ENCODE measurements at places on chromosomes 3 and 15.

- DNase-seq: no peak
Measured at GRCh38 chr3:106036696-106037095, 167.9 kb upstream of the CBLB start.

DNA sequence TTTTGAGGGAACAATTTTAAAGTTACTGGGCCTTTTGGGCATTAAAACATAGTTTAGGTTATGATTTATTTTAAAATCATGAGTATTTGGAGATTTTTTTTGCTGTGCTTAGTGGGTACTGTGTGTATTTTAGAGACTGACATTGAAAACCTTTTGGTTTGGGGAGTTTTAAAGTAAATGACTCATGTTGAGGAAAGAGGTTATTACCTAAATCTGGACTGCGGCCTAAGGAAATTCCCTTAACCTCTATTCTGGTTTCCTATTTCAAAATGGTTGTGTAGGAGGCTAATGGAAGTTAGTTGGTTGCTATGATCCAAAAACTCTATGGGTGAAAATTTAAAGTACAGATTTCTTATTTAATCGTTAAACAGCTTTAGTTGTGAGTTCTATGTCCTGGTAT is 57.3 kb upstream of the DPH6 start:
- no peak for DNase-seq

DNA sequence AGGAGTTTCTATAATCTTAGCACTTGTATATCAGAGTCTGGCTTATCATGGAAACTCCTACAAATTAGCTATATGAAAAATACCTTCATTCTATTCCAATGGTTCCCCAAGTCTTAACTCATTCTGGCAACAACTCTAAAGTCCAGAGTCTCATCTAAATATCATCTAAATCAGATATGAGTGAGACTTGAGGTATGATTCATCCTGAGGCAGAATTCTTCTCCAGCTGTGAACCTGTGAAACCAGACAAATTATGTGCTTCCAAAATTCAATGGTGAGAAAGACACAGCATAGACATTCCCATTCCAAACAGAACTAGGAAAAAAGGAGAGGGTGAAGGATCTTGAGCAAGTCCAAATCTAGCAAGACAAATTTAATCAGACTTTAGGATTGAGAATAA is 138.8 kb downstream of the THRB start:
- no peak for DNase-seq

DNA sequence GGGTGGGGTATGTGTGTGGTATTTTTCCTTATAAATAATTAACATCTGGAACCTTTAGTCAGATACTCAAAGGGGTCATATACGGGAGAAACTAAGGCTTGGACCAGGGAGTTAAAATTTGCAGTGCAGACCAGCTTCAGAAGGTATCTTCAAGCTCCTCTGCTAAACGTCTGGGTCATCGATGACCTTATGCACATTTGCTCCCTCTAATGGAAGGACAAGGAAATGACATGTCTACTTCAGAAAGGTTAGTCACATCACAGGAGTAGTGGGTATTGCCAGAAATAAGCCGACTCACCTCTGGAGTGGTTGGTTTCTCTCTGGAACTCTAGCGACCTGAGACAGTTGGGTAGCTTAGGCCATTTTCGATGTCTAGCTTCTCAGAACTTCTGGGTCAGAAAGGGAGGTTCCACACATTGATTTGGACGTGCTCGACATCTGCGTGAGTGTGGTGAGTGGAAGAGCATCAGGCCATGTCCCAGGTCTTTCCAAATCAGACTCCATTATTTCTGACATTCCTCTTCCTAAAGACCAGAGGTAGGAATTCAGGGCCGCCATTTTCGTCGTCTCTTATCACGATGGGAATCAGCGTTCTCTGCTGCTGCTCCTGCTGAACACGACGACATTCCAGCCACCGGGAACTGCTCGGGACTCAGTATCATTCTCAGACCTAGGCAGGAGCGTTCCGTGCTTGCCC is 31.8 kb upstream of the RASA2 start:
- peak; percentile 52 for DNase-seq

DNA sequence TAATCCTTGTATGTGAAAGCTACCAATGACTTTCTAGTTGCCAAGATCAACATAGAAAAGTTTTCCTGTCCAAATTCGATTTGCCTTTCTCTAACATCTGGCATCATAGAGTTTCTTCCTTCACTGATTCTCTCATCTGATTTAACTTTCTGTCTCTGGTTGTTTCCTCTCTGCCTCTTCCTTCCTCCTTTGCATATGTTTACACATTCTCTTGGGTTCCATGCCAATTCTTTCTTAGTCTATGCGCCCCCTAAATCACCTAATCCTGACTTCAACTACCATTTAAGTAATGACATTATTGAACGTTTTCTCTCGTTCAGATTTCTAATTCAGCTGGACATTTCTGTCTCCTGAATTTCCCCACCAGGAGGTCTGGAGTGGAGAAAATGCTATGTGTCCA is 561.9 kb upstream of the TGFBR2 start:
- no peak for DNase-seq

DNA sequence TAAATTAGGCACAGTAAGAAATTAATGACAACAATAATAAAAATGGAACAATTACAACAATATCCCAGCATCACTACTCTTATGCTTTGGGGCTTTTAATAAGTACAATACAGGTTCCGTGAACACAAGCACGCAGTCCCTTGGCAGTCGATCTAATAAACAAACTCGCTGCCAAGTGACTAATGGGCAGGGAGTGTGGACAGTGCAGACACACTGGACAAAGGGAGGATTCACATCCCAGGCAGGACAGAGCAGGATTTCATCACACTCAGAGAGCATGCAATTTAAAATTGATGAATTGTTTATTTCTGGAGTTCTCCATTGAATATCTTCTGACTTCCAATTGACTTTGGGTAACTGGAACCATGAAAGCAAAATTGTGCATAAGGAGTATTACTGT is 524.1 kb upstream of the CFAP20DC start:
- no peak for DNase-seq

GRCh38 chr15:40543082-40543481 is 21.8 kb downstream of the CCDC32 start:
- DNase-seq: no peak

- DNase-seq: no peak
Measured at GRCh38 chr3:147157631-147158030, 248.7 kb downstream of the ZIC4 start.

- DNase-seq: no peak
Measured at GRCh38 chr3:42101048-42101447, 9.9 kb downstream of the TRAK1 start.

DNA sequence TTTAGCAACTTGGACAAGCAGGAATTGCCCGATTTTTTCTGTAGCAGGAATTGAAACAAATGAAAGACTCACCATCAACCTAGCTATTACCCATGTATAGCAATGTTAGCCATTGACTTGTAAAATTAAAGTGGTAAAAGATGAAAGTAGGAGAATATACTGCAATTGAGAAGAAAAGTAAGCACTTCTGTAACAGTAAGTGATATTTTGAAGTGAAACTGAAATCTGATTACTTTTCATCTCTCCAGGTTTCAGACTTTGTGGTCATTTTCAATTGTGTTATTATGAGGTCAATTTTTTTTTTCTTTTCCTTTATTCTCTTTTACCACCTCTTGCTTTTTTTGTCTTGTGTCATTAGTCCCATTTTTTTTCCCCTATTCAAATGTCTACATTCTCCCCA is 1078.2 kb downstream of the ZPLD1 start:
- DNase-seq: no peak

DNA sequence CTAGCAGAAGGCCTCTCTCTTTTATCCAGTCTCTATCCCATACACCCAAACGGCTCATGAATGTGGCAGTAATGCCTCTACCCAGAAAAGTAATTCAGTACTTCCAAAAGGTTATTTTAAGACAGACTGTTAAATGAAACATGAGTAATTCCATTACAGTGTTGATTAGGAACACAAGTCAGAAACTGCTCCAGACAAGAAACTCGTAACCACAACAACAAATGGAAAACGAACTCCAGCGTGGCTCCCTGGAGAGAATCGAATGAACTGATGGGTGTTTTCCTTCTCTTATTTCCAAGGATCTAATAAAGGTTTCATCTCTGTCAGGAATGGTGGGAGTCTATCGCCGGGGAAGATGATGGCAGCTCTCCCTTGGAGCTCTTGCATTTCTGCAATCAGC is 228.4 kb downstream of the MAGI1 start:
- DNase-seq: no peak

DNA sequence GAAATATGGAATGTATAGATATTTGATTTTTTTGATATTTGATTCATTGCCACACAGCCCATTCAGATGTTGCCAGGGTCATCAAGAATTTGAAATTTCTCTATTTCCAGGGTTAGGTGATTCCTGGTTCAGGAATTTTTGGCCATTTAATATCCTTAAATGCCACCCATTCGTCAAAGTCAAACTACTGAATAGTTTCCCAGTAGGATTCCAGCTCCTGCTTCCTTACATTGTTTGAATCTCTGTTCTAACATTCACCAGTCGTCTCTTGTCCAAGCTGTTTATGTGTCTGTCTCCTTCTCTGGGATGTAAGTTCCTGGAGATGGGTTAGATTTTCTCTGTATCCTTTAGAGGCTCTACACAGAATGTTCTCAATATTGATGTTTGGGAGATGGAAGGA is 124.9 kb upstream of the TLE3 start:
- DNase-seq: no peak

DNA sequence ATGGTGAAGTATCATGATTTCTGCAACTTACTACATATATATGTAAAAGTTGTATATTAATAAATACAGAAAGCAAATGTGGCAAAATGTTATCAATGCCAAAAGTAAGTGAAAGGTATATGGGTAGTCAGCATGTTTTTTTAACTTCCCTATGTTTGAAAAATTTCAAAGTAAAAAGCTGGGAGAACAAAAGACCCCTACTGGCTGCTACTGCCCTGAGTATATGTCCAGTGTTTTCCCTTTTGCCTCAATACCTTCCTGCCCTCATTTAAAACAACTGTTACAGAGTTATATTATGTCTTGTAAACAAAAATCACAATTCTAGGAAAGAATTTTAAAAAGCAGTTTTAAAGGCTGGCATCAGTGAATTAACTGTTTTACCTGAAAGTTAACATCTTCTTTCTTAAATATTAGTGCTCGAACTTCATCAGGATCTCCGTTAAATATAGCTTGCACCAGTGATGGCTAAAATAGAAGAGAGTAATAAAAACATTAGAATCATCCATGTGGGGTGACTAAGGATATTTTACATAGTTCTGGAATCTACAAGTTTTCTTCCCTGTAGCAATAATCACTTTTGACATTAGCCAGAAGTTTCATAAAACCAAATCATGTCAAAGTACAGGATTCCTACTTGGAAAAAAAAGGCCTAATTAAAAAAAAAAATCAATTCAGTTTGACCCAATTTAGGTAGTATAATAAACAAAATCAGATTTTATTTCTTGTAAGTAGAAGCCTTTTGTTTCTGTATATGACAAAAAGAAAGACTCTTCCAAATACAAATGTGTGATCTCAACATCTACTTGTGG is 2.7 kb downstream of the ANKRD28 start:
- DNase-seq: no peak

DNA sequence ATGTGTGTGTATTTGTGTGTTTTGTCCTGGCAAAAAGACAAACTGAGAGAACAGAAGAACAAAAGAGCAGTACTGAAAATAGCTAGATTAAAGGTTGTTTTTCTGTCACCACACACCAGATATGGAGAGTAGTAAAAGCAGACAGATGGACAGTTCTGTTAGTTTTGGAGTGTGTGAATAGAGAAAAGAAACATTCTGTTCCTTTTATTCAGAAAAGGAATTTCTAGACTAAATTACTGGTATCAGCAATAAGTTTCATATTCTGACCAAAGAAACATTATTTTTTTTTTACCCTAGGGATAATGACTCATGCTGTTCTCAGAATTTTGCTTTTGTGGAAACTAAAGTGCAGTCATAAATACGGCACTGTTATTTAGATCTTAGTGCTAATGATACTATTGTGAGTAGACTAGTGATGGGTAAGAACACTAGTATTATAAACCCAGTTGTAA is 32.9 kb downstream of the PIK3CA start:
- no peak for DNase-seq

Data from NCI-H1436 treated with DMSO at 0.1 percent for 48 hours (cell line).